ENCODE measurements at places on chromosomes 2 and 18.

GRCh38 chr18:59927246-59927825 is 27.5 kb downstream of the PMAIP1 start:
- peak; percentile 77 for DNase-seq

GRCh38 chr2:229446350-229446749 is 175.3 kb upstream of the PID1 start:
- no peak for DNase-seq

- DNase-seq: no peak
These were observed 325.9 kb upstream of the LINC00305 start for GRCh38 chr18:64474773-64475172.

DNA sequence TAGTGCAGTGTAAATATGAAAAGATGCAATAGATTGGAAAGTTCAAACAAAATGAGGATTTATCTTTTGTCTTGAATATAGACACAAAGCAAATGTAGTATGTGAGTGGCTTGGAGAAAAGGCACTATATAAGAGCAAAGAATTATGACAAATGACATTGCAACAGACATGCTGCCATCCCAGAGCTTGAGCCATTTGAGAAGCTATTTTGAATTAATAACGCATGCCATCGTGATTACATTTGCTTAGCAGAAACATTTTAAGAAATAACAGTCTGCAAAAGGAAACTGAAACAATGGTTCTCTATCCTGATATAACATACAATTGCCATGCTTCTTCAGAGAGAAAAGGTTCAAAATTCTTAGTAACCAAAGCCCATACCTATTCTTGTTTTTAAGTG is 677.1 kb downstream of the ZEB2 start:
- no peak for DNase-seq

GRCh38 chr2:171210864-171211431 is 50.3 kb upstream of the TLK1 start:
- peak; percentile 51 for DNase-seq

DNA sequence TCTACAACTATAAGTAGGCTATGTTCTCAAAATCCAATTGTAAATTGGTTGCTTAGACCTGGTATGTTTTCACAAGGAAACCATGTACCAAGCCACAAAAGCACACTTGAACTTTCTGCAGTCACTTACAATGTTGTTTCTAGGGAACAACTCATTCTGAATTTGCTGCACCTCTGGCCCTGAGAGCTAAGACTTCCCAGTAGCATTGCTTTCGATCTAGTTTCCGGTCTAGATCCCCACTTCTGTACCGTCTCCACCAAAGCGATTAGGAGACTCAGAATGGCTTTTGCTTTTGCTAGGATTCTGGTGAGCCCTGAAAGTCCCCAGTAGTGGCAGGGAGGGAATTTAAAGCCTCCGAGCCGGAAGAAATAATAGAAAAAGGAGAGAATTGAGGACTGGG is 313.0 kb downstream of the ARHGAP15 start:
- DNase-seq: no peak

- no peak for DNase-seq
These were observed 90.4 kb downstream of the NUP35 start for GRCh38 chr2:183214680-183215079.

DNA sequence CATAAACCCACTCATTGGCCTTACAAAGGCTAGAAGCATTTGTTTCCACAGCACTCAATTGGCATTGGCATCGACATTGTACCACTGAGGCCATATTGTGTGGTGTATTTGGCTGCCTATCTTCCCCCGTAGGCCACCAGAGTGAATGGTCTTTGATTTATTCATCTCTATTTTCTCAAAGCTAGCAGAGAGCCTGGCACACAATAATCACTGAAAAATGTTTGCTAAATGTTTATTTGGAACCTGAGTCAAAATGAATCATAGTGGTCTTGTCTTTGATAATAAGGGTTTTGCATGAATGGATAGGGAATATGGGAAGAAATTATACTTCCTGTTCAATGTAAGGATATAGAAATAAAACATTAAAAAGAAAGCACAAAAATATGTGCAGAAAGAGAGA is 107.3 kb upstream of the SLC8A1 start:
- no peak for DNase-seq

Measured in T-helper 2 cell treated with Interferon-gamma antibody and Interleukin-4, amounts not matched to agents 5 μg/mL and 100 μg/mL, for 36 hours (primary cell).